ENCODE measurements at places on chromosomes 6 and 20.
A peak's percentile ranks its signal among the peaks of the same experiment; 100 is the strongest.

- no peak for DNase-seq
Observed at GRCh38 chr6:134235937-134236751, 81.8 kb downstream of the SGK1 start.

DNA sequence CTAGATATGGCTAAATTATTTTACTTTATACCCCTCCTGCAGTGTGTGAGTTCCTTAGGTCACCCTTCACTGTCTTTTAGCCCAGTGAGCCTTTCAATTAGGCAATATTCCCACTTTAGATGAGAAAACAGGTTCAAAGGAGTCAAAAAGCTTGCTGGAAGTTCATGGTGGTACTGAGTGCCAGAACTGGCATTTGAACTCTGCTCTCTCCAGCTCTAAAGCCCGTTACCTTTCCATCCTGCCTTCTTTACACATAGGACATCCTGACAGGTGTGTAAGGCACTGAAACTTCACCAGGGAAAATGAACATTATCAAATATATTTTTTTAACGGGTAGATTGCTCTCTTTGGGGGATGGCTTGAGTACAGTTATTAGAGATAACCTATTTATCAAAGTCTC, 11.2 kb upstream of the TMEM217 start:
- DNase-seq, result no peak

- DNase-seq, result no peak
Observed at GRCh38 chr6:43304361-43304760, 4.3 kb downstream of the CRIP3 start.

GRCh38 chr20:49279677-49280462, 2.0 kb upstream of the ZNFX1 start:
- no peak for DNase-seq

DNA sequence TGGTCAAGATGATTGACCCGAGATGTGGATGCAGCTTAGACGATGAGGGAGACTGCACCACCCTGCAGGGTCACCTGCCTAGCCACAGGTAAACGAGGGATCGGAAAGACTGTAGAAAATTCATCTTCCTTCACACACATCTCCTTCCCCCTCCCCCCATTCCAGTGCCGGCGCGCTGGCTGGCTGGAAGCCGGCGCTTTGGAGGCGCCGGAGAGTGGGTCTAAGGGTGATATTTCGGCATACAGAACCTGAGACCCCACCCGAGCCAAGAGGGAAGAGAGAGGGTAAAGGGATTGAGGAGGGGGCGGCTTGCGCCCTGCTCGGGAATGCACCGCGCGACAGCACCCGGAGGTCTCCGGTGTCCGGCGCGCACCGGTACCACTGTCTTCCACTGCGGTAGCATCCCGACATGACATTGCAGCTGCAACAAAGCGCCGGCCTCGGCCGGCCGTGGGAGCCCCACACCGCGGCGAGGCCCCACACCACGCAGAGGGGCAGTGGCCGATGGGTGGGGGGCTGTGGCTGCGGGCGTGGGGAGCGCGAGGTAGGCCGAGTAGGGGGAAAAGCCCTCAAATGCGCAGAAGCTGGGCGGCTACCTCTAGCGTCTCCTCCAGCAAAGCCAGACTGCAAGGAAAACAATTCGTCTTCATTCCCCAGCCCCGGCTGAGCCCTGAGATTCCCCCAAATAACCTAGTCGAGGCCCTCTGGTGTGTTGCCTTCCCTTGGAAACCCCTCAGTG, 984 bp downstream of the TNFRSF21 start:
- no peak for DNase-seq

GRCh38 chr20:52047811-52048764, 143.5 kb downstream of the ZFP64 start:
- DNase-seq, result peak; percentile 15

DNA sequence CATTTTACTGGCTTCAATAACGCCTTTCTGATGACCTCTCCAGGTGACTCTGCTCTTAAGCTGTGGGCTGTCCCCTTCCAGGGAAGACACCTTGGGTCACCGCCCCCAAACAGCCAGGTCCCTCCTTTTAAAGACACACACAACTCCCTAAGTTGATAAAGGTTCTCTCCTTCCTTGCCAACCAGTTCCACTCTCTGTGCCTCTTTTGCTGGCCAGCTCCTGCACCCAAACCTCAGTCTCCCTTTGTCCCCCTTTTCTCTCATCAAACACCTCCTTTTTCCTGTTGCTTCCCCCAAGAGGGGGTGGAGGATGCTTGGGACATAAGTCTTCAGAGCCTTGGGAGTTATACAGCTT, 1.0 kb downstream of the NCOA6 start:
- peak; percentile 67 for DNase-seq

DNA sequence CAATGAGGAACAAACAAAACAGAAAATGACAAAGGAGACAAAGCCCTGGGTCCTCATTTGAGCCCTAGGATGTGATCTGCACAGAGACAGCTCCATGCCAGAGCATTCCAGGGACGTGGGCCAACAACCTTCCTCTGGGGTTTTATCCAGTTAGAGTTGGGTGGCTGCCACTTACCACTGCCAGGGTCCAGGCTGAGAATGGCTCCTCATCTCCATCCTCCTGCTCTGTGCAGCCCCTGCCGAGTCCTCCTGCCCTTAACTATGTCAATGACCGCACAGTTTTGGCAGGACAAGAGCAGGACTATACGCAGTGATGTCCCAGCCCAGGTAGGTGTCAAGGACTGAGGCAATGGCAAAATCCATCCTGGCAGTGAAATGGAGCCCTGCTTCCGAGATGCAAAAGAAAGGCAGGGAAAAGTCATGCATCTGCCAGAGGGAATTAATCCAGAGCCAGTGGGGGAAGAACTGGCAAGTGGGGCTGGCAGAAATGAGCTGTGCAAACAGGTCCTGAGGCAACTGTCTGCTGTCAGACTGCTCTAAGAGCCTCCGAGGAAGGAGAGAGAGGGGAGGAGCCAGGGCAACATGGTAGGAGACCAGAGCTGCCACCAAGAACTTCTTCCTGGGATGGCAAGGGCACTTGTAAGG, 449.4 kb downstream of the PTPRT start:
- no peak for DNase-seq

- DNase-seq, result no peak
Observed at GRCh38 chr6:83509441-83509840, 2.9 kb upstream of the PRSS35 start.

DNA sequence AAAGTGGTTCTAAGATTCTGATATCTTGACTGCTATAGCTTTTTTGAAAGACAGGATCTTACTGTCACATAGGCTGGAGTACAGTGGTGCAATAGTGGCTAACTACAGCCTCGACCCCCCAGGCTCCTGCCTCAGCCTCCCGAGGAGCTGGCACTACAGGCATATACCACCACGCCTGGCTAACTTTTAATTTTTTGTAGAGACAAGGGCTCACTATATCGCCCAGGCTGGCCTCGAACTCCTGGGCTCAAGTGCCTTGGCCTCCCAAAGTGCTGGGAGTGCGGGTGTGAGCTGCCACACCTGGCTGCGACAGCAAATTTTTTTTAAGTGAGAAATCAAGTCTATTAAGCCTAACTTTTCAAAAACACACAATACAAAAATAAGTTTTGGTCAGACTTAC, 106.6 kb downstream of the NOL4L start:
- no peak for DNase-seq

GRCh38 chr20:36112112-36112511, 42.4 kb upstream of the EPB41L1 start:
- DNase-seq, result no peak

DNA sequence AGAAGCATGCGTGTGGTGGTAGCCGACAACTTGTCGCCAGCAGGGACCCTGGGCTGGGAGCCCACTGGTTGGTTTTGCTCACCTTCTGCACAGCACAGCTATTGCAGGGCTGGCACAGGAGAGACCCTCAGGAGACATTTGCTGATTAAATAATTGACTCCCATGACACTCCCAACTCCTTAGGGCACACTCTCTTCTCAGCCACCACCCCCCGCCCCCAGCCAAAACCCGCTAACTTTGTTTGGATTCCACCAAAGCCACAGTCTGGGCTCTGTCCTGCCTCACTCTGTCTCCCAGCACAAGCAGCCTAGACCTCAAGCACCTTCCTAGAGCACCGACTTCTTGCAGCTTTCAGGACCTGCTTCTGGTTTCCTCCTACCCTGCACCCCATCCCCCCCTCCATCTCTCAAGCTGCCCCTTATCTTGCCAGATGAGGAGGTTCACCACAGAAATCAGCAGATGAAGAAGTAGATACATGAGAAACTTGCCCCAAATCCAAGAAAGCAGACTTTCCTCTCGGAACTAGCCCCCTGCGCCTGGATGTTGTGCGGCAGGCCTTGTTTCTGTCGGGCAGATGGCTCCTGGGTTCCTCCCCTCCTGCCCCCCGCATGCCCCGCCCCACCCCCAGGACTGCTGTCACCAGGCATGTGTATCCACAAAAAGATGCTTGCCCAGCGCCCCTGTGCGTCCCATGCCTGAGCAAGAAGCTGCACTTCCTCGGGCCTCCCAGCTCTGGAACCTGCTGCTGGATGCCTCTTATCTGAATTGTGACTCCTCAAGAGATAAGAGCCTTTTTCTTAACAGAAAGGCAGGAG, 35.0 kb upstream of the CD93 start:
- no peak for DNase-seq

Data from activated T-cell treated with anti-CD3 and anti-CD28 coated beads for 48 hours (primary cell).